Activated T-helper 1 cell treated with Interleukin-2 at 50 U/mL for 16 hours (primary cell): ENCODE measurements at places on chromosomes 7 and 10.
A peak's percentile ranks its signal among the peaks of the same experiment; 100 is the strongest.

DNA sequence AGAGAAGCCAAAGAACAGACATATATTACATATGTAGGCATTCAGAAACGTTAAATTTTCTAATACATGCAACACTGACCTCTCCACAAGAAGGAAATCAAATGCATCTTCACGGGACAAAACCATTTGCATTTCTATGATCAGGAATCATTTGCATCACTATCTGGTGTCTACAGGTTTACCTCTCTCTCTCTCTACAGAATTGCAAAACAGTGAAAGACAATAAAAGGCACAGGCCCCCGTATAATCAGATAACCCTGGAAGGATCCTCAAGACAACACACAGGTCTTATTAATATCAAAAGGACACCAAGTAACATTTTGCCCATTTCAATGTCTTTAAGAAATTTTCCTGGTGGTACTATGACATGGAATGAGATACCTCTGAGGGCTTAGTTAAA, 306.3 kb downstream of the GPAM start:
- DNase-seq: no peak

DNA sequence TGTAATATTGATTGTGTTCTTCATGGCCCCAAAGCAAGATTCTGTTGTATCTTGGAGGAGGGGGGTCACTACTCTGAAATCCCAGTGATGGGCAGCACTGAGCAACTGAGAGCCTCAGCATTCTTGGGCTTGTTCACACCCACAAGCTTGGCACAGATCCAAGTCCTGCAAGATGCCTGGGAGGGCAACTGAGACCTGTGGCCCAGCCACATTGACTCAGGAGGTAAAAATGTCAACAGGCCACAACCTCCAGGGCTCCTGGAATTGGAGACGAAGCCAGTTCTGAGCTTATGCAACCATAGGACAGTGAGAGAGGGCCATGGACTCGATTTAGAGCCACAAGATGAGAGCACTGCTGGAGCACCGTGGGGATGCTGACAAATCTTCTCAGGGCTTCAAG, 3.1 kb upstream of the DOCK1 start:
- DNase-seq: no peak

- DNase-seq: no peak
Measured at GRCh38 chr10:47040681-47041080, 129.5 kb downstream of the PTPN20 start.

GRCh38 chr7:124912972-124913371, 16.7 kb downstream of the POT1 start:
- DNase-seq: no peak

DNA sequence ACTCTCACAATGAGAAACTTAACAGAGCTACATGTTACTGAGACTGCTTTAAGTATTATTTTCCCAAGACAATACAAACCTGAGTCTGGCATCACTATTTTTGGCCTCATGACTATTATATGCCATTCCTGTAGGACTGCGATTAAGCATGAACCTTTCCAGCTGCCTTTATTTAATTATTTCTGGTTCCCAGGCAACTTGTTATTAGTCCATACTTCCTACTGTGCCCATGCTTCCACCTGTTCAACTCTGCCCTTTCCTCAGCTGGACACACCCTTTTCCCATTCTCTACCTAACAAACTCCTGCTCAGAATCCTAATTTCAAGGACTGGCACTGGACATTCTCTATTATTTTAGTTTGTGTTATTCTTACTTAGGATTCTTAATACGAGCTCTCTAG, 8.1 kb upstream of the CROT start:
- no peak for DNase-seq

GRCh38 chr10:15879663-15880062, 19.4 kb upstream of the MINDY3 start:
- DNase-seq: no peak

- no peak for DNase-seq
Measured at GRCh38 chr10:47330804-47331203, 8.6 kb downstream of the GDF2 start.

- no peak for DNase-seq
Measured at GRCh38 chr7:77217474-77218185, 18.0 kb upstream of the FGL2 start.

- DNase-seq: no peak
Measured at GRCh38 chr10:51832652-51833383, 133.4 kb upstream of the CSTF2T start.

DNA sequence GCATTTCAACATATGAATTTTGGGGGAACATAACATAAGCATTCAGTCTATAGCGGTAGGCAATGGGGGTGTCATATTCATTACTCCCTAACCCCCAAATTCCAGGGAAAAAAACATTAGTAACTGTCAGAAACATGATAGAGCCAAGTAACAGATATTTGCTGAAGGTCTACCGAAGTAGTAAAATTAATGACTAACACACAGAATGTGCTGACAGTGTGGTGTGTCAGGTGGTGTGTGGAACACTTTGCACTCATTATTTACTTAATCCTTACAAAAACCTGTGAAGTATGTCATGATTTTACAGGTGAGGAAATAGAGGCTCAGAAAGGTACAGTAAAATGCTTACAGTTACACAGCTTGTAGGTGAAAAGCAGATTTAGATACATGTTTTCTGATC, 85.4 kb upstream of the RHOBTB1 start:
- no peak for DNase-seq

DNA sequence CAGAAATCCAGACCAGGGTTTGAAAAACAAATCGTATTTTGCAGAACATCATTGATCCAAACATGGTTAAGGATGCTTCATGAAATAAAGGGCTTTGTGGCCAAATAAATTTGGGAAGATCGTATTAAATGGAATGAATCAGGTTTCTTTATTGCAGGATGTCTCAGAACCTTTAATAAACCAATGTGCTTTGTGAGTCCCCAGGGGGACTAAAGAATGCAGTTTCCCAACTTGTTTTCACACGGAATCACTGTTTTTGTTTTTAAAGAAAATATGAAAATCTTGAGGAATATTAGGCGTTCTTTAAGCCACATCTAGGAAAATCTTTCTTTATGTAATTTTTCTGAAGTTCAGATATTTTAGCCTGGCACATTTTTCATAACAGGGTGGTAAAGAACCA, 16.8 kb upstream of the CCDC172 start:
- no peak for DNase-seq

- no peak for DNase-seq
Measured at GRCh38 chr7:92633211-92633906, 43.2 kb upstream of the FAM133B start.

DNA sequence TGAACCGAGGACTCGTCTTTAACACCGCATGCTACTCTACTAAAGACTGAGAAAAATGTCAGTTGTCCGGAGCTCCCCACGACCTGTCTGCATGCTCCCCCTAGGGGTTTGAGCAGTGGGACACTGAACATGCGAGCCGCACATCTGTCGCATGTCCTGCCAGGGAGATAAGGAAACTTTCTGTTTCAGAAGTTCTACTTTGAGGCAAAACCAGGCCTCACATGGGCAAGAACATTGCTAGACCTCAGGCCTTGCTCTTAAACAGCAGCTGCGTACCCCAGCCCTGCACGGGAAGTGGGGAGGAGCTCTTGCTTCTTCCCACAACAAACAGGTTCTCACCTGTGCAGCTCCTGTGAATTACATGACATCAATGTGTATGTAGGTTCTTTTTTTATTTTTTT, 30.3 kb upstream of the HERPUD2 start:
- peak; percentile 42 for DNase-seq

DNA sequence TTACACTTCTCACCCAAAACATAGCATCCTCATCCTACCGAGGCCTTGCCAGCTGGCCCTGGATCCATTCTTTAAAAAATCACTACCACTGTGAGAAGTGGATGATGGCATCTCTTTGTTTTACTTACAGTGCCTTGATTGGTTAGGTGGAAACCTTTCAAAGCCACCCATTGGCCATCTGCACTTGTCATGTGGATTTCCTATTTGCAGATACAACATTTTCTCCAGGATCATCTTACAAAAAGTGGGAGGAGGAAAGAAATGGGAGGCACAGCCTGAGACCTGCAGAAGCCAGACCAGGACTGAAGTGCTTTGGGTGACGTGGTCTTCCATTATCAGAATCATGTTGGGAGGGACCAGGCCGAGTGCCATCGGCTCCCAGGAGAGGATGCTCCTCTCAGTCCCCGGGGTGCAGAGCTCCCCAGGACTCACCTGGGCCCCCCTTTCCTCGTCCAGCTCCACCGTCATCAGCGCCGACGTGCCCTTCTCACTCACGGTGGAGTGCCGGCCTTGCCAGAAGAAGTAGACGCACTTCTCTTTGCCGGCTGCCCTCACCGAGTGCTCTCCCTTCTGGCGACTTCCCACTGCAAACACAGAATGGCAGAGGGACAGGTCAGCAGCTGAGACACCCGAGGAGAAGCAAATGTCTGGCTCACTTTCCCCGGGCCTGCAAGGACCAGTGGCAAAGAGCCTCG, 161.2 kb downstream of the SVIL start:
- DNase-seq: no peak

- DNase-seq: no peak
Measured at GRCh38 chr7:82053453-82054032, 283.7 kb upstream of the HGF start.

DNA sequence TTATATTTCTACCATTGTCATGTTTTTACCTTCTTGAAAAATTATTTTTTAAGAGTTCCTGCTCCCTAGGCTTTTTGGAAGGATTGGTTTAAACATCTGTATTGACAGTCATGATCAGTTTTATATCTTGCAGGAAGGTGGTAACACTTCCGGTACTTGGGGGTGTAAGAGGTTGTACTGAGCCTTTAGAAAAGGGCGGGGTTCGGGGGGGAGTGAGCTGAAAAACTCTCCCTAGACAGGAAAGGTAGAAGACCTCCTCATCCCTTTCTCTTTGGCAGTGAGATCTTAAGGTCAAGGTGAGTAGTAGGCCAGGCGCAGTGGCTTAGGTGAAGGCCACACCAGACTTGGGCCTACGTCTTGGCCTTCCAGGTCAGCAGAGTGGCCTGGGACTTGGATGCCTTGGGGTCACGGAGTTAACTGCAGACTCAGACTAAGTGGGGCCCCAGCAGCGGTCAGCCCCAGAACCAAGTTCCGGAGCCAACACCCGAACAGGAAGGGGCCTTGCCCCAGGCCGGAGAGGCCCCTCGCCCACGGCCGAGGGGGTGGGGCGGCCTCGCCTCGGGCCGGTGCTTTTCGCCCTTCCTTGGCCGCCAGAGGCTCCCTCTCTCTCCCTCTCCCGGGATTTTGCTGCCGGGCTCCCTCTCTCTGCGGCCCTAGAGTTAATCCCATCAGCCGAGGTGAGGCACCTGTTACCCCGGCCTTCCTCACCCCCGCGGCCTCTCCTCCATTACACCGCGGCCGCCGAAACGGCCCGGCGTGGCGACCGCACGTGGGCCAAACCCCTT, at the start of gene PPP1R9A:
Gene PPP1R9A (plus strand): TSS at position 569 of the 785 bp plus-strand sequence. CDS start 2,520 bp downstream, outside the sequence.
- DNase-seq: no peak

GRCh38 chr7:154409703-154410311, 357.6 kb downstream of the DPP6 start:
- DNase-seq: no peak

- DNase-seq: no peak
Measured at GRCh38 chr7:96143495-96144259, 178.2 kb downstream of the SLC25A13 start.

GRCh38 chr7:102925976-102926782, 13.4 kb downstream of the LRRC17 start:
- no peak for DNase-seq

DNA sequence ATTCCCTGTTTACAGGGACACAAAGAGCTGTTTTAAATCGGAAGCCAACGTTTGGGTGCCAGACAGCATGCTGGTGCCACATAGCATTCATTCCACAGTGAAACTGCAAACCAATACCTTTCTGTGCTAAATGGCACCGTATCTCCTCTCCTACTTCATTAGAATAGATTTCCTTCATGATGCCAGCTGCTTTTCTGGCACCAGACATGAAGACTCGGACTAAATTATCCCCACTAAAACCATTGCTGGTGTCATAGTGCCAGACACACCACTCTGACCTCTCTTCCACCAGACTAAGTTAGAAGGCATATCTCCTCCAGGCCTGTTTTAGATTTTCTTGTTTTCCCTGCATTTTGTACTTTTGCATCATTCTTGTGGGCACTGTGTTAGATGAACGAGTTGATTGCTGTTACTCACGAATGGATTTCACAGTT, 155.1 kb downstream of the ETV1 start:
- no peak for DNase-seq
